ENCODE measurements at places on chromosomes 7 and 10.
A peak's percentile ranks its signal among the peaks of the same experiment; 100 is the strongest.

DNA sequence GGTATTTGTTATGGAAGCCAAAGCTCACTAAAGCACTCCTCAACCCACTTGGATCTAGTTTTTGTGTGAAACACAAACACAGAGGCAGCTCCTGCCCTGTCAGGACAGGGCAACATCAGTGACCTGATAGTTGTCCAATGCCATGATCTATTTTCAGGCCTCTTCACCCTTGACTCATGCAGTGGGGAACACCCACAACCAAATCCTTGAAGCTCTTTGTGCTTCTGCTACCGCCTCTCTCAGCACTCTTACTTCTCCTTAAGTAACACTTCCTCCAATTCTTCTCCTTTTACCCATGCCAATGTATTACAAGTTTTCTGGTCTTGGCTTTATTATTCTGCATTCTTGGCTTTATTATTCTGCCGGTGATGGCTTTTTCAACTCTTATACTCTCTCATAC lies 425.3 kb downstream of the INHBA start:
- no peak for DNase-seq

- DNase-seq: no peak
Observed at GRCh38 chr10:93384006-93384405, 98.1 kb downstream of the MYOF start.

GRCh38 chr7:14206121-14206520 lies 216.7 kb upstream of the ETV1 start:
- no peak for DNase-seq

DNA sequence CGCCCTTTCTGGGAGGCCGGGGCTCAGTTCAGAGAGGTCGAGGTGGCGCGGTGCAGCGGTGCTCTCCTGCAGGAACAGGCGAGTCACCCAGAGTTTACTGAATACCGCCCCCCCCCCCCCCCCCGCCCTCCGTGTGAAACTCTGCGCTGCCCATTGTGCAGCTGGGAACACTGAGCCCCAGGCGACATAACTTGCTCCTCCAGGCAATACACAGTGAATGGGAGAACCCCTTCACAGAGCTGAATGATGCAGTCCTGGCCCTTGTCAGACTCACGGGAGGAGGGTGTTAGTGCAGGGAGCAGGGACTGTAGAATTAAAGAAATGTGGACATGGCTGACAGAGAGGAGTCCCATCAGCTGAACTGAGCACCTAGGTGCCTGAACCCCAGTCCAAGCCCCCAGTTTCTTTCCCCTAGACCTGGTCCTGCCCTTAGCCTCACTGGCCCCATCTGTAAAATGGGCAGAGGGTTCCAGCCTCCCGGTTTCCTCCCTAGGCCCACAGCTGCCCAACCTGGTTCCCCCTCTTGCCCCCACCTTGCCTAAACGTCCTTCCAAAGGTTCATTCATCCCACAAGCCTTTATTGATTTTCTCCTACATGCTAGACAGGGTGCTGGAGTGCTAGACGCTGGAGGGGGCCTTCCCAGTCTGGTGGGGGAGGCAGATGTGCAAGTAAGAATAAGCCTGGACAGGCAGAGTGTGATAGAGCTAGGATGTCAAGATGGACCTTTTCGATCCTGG lies 869 bp upstream of the LOXL4 start:
- DNase-seq: no peak

DNA sequence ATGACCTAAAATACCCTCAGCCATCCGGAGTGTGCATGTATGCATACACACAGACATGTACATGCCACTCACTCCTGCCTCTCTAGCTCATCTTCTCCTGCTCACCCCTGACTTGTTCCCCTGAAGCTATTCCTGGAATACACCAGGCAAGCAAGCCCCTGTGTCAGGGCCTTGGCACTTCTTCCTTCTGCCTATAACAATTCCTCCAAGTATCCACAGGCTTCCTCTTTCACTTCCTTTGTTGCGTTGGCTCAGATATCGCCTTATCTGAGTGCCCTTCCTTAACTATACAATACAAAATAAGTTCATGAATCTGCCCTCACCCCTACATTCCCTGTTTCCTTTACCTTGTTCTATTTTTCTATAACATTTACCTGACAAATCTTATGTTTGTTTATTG lies 88.8 kb downstream of the NOD1 start:
- no peak for DNase-seq

DNA sequence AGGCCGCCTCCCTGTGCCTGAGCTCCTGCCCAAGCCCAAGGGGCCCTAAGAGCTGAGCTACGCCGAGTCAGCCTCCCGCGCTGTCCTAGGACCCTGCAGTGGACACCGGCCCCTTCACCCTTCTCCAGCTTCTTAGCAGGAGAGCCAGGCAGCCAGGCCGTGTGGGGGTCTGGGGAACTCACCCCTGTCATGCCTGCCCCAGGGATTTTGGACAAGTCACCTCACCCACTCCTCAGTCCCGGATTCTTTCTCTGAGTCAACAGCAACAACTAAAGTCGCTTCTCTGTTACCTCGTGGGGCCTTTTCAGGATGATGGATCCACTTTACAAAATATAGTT lies 79.3 kb downstream of the MKI67 start:
- DNase-seq: no peak

- peak; percentile 30 for DNase-seq
Observed at GRCh38 chr10:71253981-71254818, 41.8 kb downstream of the UNC5B start.

- DNase-seq: no peak
Observed at GRCh38 chr7:7918736-7919448, 49.7 kb upstream of the GLCCI1 start.

GRCh38 chr10:71980181-71981014 lies 16.2 kb downstream of the CHST3 start:
- no peak for DNase-seq

- no peak for DNase-seq
Observed at GRCh38 chr7:155349601-155350331, 52.1 kb downstream of the INSIG1 start.

DNA sequence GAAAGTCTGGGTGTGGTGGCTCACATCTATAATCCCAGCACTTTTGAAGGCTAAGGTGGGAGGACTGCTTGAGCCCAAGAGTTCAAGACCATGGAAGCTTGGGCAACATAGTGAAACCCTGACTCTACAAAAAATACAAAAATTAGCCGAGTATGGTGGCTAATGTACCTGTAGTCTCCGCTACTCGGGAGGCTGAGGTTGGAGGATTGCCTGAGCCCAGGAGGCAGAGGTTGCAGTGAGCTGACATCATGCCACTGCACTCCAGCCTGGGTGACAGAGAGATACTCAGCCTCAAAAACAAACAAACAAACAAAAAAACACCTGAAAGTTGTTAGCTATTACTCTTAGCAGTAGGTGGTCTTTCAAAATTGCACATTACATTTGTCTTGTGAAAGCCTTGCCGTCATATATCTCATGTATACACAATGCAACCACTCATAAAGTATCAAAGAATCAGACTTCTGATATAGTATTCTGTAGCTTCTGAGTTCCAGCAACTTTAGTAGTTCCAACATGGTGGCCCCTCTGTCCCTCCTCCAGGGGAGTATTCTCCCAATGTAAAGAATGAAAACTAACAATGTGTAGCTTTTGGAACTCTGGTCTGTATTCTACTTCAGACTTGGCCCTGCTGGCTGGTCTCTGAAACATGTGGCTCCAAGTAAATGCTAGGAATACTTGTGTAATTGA lies 101.5 kb downstream of the ZNF92 start:
- no peak for DNase-seq

DNA sequence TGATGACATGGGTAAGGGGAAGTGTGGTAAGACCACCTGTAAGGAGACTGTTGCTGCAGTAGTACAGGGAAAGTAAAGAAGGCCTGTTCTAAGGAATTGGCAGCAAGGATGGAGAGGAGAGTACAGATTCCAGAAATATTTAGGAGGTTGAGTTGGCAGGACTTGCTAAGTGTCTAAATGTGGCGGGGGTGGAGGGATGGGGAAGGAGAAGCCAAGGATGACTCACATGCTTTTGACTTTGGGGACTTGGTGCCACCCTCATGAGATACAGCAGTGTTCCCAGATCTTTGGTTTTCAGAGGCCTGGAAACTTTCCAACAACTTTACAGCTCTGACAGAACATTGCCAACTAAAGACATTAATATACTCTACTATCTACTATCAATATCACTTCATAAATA lies 45.4 kb downstream of the CDK6 start:
- DNase-seq: no peak

- no peak for DNase-seq
Observed at GRCh38 chr10:123139521-123140163, 3.9 kb downstream of the HMX3 start.

- no peak for DNase-seq
Observed at GRCh38 chr7:99679400-99680191, at the start of gene CYP3A5. Gene CYP3A5 (minus strand): TSS chr7:99679996. CDS start chr7:99679896, 100 bp downstream.

GRCh38 chr10:107022600-107023354 lies 141.7 kb downstream of the SORCS1 start:
- DNase-seq: no peak

DNA sequence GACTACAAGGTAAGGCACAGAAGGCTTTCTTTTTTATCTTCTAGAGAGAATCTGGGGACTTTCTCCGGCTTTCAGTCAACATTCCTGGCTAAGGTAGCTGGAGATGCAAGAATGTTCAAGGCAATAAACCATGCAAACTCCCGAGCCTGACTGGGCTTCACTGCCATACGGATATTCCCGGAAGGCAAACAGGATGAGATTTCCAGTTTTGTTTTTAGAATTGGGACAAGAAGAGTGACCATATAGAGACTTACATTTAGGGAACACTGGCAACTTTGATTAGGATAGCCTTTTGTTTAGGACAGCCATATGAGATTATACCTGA lies 269 bp downstream of the CALD1 start:
- DNase-seq: no peak

GRCh38 chr10:74453169-74453568 lies 302.1 kb downstream of the ADK start:
- peak; percentile 71 for DNase-seq

DNA sequence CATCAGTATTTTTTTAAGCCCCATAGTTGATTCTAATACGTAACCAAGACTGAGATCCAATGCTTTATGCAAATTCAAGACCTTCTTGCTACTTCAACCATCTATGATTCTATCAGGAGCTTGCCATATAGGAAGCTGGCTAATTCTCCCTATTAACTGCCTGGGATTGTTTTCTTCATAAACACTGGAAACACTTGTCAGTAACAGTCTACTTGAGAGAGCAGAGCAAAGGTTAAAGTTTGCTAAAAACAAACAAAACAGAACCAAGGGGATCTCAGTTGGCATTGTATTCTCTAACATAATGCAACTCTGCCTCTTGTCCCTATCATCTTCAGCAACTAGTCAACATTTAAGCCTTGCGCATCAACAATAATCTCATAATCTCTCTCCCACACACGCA lies 21.0 kb upstream of the PTPN12 start:
- no peak for DNase-seq

GRCh38 chr7:43242628-43243255 lies 130.3 kb downstream of the HECW1 start:
- no peak for DNase-seq

Data from COR-L47 (cell line).